ENCODE measurements at places on chromosomes 6 and 20.

GRCh38 chr6:1418471-1419191 is 29.3 kb downstream of the FOXF2 start:
- no peak for DNase-seq

GRCh38 chr20:19259141-19259591 is 46.7 kb downstream of the SLC24A3 start:
- no peak for DNase-seq

DNA sequence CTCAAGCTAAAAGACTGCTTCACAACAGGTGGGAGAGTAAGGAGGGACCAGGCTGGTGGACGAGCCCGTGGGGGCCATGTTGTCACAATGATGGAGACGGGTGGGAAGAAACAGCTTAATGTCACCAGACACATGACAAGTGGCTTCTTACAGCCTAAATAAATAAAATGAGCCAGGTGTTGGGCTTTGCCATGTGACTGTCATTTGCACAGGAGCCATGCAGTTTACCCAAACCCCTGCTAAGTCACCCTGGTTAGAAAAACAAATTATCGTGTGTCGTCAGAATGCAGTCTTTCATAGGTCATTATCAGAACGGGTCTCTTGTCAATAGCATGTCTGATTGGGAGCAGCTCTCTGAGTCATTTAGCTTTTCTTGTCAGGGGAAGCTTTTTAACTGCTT is 18.5 kb downstream of the BTBD3 start:
- no peak for DNase-seq

- no peak for DNase-seq
Measured at GRCh38 chr20:6575912-6576401, 191.5 kb upstream of the BMP2 start.

DNA sequence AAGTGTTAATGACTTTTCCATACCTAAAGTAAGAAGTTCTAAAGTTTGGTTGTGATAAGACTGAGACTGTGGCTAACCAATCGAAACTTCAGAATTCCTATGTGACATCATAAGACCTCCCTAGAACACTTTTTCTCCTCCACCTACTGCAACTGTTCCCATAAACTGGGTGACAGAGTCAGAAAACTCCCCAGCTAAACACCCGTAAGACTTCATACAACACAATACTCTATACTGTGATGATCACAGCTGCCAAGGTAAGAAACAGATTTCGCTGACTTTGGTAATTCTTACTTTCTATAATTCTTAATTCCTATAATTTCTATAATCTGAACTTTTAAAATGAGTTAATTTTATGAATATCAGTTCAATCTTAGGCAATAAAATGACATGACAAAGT is at the start of gene PLN:
TSS of gene PLN (plus strand) at position 161 of the 400 bp plus-strand sequence. CDS start 10,626 bp downstream, outside the sequence.
- no peak for DNase-seq
